ENCODE measurements at places on chromosomes 5 and 9.
A peak's percentile ranks its signal among the peaks of the same experiment; 100 is the strongest.

- no peak for DNase-seq
Measured at GRCh38 chr9:36138901-36139300, 2.4 kb downstream of the GLIPR2 start.

DNA sequence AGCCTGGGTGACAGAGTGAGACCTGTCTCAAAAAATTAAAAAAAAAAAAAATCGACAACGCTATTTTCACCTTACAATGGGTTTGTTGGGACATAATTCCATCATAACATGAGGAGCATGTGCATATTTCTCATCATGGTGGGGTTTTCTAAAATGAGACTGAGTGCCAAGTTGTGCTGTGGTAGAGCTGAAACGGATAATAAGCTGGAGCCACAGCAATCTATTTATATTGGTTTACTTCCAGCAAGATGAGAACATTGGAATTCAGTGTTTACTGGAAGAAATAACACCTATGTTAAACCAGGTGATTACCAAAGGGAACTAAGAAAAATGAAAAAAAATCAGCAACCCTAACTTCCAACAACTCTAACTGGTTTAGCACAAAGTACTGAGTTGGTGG lies 102.3 kb upstream of the IL6ST start:
- DNase-seq: no peak

DNA sequence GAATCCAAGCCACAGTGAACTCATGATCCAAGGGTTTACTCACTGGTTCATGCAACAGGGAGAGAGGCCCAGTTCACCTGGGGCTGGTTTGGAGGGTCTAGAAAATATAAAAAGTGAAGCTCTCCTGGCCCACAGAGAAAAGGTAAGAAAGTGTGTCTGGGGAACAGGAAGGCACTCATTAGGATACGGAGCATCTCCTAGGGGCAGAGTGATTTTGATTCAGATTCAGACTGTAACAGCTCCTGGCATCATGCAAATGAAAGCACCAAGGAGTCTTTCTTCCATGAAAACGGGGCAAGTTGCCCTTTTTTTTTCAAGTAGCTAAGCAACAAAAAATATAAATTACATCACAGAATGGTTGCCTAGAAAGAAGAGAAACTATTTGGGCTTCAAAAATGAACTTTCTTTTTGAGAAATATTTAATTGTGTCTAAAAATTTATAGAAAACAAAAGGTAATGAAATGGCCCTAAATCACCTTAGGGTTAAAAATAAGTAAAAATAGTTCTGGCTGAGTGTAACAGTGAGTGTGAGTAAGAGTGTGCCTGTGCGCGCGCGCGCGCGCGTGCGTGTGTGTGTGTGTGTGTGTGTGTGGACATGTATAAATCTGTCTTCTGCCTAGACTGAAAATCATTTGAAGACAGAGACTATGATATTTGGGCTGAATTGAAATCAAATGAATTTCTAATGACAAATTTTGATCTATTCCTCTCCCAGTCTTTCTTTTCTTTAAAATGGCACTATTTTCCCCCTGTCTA lies 177.8 kb upstream of the ZNF462 start:
- no peak for DNase-seq

DNA sequence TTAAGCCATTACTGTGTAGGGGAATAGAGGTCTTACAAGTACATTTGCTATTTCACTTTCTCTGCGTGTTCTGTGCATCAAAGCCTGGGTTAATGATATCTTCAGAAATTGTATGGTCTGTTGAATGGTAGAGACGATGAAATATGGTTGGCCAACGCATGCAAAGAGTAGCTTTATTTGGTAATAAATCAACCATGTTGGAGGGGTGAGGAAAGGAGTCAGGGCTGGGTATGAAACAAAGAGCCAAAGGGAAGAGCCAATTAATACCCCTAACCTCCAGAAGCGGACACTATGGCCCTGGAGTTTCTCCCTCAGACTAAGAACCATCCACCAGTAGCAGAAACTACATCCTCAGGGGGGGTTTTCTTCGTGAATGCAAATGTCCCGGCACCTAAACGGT lies 1974.0 kb upstream of the WWC1 start:
- DNase-seq: no peak

DNA sequence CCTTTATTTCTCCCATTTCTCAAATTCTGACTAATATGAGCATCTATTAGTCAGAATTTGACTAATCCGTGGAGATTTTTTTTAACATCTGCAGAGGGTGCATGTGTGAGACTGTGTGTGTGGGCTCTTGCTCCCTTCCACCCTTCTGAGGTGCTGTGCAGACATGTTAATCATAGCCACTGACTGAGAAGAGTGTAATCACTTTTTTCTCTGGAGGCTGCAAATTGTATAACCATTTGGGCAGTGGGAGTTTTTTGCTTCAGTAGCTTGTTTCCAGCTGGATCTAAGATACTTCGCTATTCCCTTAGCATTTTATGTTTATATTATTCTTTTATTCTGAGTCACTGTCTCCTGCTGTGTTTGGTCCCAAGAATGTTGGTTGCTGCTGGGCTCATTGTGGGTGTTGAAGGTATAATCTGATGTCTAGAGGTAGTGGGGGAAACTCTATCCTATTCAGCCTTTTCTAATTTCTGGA lies 66.2 kb downstream of the ARHGEF28 start:
- no peak for DNase-seq

- DNase-seq: no peak
Measured at GRCh38 chr5:60989790-60990189, 44.8 kb downstream of the NDUFAF2 start.

GRCh38 chr5:110338341-110339083 lies 388.0 kb downstream of the TMEM232 start:
- no peak for DNase-seq

GRCh38 chr5:55502759-55503158 lies 32.0 kb downstream of the PLPP1 start:
- DNase-seq: no peak

- no peak for DNase-seq
Measured at GRCh38 chr5:87195104-87195591, 72.5 kb upstream of the RASA1 start.

GRCh38 chr5:126348855-126349635 lies 74.2 kb upstream of the GRAMD2B start:
- no peak for DNase-seq

GRCh38 chr9:131734165-131734610 lies 5.7 kb downstream of the RAPGEF1 start:
- no peak for DNase-seq

GRCh38 chr5:91025449-91025848 lies 357.7 kb downstream of the ARRDC3 start:
- no peak for DNase-seq

GRCh38 chr5:32095261-32095671 lies 78.9 kb downstream of the GOLPH3 start:
- no peak for DNase-seq

DNA sequence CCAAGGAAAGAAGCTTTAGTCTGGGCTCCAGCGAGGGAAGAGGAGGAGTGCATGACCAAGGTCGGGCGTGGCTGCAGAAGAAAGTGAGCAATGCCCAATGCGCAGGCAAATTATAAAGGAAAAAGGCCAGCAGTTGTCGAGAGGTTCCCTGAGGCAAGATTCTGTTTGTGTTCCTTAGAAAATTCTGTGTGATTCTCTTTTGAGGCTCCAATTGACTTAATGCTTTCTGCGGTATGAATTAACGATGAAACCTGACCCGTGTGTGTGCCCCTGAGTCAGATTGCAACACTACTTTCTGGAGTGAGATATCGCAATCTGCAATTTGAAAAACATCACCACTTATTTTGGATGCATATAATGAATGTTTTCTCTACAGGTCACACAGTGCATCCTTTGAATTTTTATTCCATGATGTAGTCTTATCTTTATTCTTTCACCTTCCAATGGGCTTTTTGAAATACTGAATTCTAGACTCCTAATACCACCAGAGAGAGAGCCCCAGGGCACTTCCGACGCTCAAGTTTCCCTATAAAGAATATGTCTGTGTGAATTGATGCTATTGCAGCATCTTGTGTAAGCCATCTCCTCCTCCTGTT lies 117.9 kb upstream of the IL6ST start:
- peak; percentile 30 for DNase-seq

GRCh38 chr9:111615928-111616327 lies 15.2 kb upstream of the DNAJC25 start:
- no peak for DNase-seq

DNA sequence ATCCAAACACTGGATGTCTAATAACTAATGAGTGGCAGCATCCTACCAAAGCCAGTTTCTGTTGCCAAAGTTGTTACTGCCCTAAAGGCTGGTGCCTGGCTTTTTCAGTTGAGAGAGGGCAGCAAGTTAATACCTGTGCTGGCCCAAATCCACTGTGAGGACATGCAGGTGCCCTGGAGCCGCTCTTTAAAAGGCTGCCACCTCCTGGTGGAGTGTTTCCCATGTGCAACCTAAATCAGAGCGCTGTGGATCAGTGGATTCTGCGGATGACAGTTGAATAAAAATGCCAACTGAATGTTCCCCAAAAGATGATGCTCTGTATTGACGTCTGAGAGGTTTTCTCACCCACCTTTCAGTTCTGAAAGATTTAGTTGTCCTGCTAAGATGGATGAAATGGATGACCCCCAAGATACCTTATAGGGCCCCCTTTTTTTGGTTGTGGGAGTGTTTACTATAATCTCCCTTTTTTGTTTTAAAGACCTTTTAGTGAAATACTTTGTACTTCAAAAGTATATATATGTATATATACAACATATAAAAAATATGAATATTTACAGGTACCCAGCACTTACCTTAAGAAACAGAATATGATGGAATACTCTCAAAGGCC lies 146.4 kb downstream of the EGFLAM start:
- no peak for DNase-seq

GRCh38 chr5:98798847-98799246 lies 25.4 kb downstream of the RGMB start:
- DNase-seq: no peak

DNA sequence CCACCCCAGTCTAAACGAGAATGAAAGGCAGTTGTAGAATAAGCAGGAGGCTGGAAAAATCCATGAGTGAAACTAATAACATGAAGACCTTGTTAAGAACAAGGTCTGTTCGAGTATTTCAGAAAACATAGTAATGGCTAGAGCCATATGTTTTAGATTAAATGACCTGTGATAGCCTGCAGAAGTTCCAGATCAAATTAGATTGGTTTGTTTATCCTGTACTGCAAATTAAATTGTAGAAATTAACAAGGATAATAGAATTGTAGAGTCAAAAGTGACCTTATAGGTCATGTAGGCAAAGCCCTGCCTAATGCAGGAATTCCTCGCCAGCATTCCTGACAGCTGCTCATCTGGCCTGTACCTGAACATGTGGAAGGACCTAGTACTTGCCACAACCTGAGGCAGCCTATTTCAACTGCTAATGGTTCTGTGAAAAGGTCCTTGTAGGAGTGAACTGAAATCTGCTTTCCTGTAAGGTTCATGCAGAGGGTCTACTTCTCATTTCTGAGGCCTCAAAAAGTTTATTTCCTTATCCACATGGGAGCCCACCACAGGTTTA lies 17.2 kb downstream of the LIX1 start:
- DNase-seq: no peak

GRCh38 chr9:137286975-137287383 lies 9.5 kb downstream of the TOR4A start:
- DNase-seq: no peak

GRCh38 chr9:136729144-136729543 lies 13.6 kb downstream of the LCN10 start:
- no peak for DNase-seq

DNA sequence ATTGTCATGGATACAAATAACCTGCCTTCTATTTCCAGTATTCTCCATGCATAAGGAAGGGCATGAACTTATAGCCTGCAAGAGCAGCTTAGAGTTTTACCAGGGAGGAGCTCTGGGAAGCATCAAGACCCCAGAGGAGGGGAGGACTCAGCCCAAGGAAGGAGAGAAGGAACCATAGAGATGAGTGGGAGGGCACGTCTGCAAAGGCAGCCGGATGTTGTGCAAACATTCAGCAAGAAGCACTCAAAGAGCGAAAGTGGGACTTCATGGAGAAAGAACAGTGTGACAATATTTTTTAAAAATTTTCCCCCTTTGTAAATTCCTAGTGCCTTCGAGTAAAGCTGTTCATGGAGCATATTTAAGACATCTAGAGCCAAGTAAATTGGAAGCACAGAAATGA lies 270.1 kb upstream of the PTGER4 start:
- no peak for DNase-seq

DNA sequence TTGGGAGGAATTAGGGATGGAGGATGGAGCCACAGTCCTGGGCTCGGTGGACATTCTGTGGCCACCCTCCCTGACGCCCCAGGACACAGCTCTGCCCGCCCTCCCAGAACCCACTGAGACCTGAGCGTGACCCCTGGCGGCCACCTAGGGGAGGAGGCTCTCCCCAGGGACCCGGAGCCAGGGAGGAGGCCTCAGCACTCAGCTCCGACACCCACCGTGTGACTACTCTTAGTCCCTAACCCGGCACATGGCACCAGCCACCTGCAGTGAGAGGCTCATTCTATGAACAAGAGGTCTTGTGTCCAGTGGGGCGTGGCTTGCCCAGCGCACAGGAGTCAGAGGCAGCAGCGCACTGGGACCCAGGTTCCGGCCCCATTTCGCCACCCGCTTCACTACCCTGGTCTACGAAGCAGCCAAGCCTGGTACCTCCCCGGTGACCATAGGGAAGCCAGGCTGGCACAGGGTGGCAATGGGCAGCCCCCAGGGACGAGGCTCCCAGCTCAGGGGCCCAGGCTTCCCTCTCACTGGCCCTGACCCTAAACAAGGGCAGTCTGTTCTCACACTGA lies 10.2 kb downstream of the SARDH start:
- no peak for DNase-seq

DNA sequence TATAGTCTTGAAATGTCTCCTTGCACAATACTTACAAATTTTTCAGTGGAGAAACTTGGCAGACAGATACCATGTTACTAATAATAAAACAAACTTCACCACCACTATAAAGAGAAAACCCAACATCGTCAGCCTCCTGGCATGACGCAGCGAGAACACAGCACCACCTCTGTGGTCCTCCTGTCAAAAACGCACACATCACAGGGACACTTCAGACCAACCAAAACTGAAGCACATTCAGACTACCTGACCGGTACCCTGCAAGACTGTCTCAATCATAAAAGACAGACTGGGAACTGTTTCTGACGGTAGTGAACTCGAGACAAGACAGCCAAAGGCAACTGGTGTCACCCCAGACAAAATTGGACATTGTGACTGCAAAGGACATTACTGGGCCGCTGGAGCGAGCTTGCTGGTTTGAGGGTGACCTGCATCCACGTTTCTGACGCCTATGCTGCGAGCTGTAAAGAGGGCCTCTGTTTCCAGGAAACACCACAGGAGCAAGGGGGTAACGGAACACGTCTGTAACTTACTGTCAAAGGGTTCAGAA lies 34.4 kb downstream of the NSUN2 start:
- no peak for DNase-seq

DNA sequence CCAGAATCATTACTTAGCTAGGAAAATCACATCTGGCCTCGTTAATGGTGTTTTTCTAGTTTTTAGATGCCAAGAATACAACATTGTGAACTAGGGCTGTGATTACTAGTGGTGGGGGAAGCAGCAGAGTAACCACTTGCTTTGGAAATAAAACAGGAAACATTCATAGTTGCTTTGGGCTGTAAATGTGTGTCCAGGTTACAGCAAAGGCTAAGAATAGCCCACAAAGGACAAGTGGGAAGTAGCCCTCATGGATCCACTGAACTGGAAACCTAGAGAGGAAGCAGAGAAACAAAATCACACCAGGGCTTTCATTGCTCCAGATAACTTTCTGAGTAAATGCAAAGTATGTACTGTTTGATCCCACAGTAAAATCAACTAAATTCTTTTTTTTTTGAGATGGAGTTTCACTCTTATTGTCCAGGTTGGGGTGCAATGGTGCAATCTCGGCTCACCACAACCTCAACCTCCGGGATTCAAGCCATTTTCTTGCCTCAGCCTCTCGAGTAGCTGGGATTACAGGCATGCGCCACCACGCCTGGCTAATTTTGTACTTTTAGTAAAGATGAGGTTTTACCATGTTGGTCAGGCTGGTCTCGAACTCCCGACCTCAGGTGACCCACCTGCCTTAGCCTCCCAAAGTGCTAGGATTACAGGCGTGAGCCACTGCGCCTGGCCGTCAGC lies 56.2 kb upstream of the TNFSF15 start:
- no peak for DNase-seq
